ENCODE measurements at places on chromosomes 13 and 19.

- DNase-seq, result peak; percentile 97
Observed at GRCh38 chr19:49877879-49878743, 609 bp downstream of the TBC1D17 start.

GRCh38 chr19:57812226-57812625 lies 2.5 kb downstream of the ZNF552 start:
- DNase-seq, result no peak

DNA sequence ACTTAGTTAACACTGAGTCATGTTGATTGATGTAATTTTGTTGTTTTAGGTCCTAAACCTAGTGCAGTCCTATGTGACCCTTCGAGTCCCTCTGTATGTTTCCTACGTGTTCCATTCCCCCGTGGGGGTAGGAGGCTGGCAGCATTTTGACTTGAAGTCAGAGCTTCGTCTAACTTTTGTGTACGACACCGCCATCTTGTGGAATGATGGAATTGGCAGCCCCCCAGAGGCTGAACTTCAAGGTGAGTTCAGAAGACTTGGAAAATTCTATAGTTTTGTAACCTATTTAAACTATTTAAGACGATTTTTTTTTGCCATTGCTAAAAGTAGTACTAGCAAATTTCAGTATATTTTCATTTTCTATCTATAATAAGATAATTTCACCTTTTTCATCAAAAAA lies 117.9 kb downstream of the STOML3 start:
- no peak for DNase-seq

GRCh38 chr13:80297094-80297493 lies 43.8 kb downstream of the SPRY2 start:
- no peak for DNase-seq

- no peak for DNase-seq
Observed at GRCh38 chr13:113493315-113493951, 2.9 kb upstream of the DCUN1D2 start.

DNA sequence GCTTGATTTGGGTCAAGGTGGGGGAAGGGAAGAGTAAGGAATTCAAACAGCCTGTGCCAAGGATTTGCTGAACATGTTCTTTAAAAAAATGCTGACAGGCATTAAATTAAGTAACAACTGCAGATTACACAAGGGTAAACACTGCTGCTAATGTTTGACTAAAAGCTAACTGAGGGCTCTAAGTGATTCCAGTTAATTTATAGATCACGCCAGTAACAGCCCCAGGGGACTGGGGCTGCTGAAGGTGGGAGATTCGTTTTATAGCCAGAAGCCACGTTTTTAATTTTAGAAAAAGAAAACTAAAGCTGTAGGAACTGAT lies 321.7 kb downstream of the DLEU7 start:
- DNase-seq, result no peak

GRCh38 chr19:12202250-12202649 lies 39.4 kb downstream of the ZNF136 start:
- peak; percentile 13 for DNase-seq

GRCh38 chr19:4327877-4328242 lies 10.8 kb downstream of the STAP2 start:
- peak; percentile 25 for DNase-seq

- DNase-seq, result peak; percentile 72
Observed at GRCh38 chr19:664913-665443, 2.0 kb upstream of the RNF126 start.

GRCh38 chr13:20699715-20700114 lies 3.8 kb upstream of the IL17D start:
- DNase-seq, result no peak

- DNase-seq, result no peak
Observed at GRCh38 chr13:29920025-29920643, 69.7 kb upstream of the UBL3 start.

GRCh38 chr13:27442797-27443196 lies 7.6 kb downstream of the MTIF3 start:
- no peak for DNase-seq

- DNase-seq, result no peak
Observed at GRCh38 chr13:92951273-92951890, 275.2 kb upstream of the GPC6 start.

DNA sequence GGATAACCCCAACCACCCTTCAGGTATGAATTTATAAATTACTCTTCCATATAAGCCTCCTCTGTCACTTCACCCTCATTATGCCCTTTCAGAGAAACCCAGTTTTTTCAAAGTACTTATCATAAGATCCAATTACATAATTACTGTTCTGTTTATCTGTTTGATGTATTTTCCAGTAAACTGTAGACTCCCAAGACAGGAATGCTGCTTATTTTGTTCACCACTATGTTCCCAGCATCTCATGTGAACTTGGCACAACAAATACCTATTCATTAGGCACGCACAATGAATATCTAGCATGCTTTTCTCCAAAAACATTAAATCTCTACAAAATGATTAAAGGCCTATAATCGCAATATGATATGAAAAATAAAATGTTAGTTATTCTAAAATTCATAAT lies 13.2 kb downstream of the ENOX1 start:
- no peak for DNase-seq

GRCh38 chr19:38506723-38507550 lies 73.4 kb downstream of the RYR1 start:
- DNase-seq, result peak; percentile 88

- no peak for DNase-seq
Observed at GRCh38 chr13:37164635-37165034, 59.2 kb upstream of the CSNK1A1L start.

- no peak for DNase-seq
Observed at GRCh38 chr19:19445911-19446361, 40.5 kb downstream of the GATAD2A start.

GRCh38 chr13:45879666-45880065 lies 28.1 kb upstream of the SIAH3 start:
- no peak for DNase-seq

DNA sequence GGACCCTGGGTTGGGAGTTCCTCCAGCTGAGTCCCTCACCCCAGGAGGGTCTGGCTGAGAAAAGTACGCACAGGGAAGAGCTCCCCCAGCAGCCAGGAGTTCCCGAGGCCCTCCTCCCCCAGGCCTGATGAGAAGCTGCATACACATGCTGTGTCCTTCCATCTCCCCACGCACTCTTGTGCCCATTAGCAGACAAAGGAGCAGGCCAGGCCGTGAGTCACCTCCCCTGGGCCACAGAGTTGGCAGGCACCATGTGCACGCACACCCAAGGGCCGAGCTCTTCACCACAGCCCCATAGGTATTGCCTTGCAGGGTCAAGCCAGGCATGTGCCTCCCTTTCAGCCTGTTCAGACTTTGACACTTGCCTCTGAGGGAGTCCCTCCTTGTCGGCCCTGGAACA lies 17.5 kb downstream of the MAU2 start:
- DNase-seq, result no peak

DNA sequence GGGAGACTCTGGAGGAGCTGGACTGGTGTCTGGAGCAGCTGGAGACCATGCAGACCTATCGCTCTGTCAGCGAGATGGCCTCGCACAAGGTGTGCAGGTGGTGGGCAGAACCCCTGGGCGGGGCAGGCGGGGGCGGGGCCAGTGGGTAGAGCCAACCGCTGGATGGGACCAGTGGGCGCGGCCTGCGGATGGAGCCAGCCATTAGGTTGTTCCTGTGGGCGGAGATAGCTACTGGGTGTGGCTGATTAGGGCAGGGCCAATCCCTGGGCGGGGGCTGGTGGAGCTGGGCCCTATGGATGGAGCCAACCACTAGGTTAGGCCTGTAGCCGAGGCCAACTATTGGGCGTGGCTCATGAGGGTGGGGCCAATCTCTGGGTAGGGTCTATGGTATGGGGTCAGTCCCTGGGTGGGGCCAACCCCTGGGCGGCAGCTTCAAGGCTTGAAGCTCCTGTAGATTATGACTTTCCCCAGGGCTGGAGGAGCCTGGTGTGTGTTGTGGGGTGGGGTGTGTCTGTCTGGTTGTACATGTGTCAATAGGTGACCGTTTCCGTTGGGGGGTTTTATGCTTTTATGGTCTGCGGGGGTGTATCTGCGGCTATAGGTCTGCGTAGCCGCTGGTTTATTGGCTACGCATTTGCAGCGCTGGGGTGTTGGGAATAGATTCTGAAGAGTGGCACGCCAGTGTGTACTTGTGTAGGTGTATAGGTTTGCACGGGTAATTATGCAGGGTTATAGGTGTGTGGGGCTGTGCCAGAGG lies 30.7 kb downstream of the PDE4A start:
- DNase-seq, result no peak

DNA sequence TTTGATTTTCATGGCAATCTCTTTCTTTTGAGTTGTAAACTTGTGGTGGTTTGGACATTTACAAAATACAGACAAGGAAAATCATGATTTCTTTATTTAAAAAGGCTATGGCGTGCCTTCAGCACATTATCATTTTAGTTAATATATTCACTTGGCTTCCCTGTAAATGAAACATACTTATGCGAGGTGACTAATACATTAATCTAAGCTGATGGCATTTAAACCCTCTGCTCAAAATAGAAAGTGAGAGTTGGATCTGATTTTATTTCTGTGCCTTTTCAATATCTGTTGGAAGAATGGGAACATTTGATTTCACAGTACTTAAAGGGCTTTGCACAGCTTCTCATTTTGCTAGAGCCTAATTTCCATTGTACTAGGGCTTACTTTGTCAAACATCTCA lies 289.8 kb downstream of the MTUS2 start:
- no peak for DNase-seq

DNA sequence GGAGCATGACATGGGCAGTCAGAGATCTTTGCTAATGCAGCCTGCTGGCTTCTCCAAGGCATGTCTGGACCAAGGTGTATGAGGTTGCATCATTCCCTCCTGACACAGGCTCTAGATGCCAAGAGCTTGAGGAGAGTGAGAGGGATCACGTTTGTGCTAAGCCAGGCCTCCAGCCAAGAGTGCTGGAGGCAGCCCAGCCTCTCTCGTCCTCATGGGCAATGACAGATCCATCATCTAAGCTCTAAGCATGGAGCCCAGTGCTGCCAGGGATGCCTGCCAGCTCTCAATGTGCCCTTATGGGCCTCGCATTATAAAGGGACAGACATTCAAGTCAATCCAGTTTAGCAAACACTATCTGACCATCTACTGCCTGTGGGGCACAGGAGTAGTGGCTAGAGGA lies 136.3 kb upstream of the VSTM2B start:
- DNase-seq, result no peak

GRCh38 chr13:40758811-40759210 lies 12.2 kb downstream of the MRPS31 start:
- no peak for DNase-seq

GRCh38 chr13:108495646-108496361 lies 133.6 kb upstream of the MYO16 start:
- DNase-seq, result no peak

DNA sequence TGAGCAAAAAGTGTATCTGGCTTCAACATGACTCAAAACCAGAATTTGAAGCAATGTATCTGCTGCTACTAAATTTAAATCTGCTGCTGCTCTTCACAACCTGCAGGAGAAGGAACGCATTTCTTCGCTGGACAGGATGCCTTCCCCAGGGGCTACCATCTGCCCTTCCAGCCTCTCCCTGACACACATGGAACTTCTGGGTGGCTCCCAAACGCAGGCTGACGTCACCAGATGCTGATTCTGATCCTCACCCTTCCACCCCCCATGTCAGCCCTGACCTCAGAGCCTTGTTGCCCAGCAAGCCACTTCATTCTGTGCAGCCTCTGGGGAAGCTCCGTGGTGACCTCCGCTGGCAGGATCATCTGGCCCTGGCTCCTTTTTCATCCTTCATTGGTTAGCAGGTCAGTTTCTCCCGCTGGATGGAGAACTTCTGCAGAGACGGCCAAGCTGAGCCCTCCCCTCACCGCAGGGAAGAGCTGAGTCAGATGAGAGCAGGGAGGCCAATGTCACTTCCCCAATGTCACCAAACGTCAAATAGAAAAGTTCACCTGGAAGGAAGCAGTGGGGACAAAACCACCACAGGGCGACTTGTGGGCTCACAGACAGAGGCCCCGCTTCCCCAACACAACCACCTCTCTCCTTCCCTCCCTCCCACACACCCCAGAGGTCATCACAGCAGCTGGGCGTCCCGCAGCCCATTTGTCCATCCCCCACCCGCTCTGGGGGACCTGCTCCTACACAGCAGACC lies 14.0 kb upstream of the RAB20 start:
- no peak for DNase-seq

DNA sequence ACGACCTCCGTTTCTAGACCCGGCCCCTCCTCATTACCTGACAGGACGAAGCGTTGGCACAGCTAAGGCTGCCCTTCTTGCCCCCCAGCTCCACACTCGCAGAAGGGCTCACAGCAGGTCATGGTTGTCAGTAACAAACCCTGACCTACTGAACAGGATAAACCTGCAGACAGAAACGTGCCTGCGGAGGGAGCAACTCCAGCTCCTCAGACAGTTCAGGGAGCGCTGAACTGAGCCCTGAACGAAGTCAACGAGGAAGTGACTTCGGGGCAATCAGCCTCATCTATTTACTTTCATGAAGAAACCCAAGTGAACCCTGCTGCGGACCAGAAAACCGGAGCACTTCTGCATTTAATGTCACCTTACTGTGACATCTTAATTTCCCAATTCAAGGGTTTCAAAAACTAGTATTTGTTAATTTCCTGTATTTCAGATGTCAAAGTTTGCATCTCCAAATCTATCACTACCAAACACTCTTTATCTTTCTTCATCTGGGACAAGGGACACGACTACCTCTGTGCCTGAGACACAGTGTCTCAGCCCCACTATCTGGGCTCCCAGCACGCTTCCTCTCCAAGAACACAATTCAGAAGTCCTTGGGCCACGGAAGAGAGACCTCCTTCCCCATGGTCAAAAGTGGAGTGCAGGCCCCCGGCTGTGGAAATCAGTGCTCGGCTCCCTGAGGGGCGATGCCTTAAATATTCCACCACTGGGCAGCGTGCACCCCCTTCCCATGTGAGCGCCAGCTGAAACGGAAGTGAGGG lies 40.2 kb downstream of the CARS2 start:
- no peak for DNase-seq

DNA sequence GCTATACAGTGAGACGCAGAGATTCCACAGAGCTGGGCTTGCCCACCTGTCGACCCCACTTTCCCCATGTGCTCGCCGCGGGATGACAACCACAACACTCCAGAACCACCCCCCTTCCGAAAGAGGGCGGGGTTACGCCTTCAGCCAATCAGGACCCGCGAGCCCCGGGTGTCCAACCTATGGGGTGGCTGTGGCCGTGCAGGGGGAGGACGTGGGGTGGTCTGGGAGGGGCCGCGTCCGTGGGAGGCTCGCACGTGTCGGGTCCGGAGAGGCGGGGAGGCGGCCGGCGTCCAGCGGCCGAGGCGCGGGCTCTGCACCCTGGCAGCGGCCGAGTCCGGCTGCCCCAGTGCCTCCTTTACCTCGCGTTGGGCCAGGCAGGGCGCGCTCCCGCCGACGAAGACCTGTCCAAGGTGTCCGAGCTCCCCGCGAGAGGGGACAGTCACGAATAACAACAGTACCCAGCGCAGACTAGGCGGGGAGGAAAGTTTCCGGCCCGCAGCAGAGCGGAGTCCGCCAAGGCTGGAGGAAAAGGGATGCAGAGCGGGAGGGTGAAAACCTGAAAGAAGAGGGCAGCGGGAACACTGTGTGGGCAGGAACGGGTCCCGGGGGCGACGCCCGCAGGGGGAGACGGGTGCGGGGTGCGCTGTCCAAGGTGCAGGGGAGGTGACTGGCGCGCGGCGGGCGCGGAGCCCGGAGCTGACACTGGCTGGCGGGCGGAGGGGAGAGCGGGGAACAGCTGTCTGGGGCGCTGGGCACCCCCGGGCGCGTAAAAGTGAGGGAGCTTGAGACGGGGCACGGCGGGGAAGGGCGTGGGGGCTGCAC lies 911 bp downstream of the ENOX1 start:
- no peak for DNase-seq
